ENCODE measurements at places on chromosomes 5 and 9.

GRCh38 chr5:669842-670395 is 23.2 kb downstream of the TPPP start:
- DNase-seq = no peak

DNA sequence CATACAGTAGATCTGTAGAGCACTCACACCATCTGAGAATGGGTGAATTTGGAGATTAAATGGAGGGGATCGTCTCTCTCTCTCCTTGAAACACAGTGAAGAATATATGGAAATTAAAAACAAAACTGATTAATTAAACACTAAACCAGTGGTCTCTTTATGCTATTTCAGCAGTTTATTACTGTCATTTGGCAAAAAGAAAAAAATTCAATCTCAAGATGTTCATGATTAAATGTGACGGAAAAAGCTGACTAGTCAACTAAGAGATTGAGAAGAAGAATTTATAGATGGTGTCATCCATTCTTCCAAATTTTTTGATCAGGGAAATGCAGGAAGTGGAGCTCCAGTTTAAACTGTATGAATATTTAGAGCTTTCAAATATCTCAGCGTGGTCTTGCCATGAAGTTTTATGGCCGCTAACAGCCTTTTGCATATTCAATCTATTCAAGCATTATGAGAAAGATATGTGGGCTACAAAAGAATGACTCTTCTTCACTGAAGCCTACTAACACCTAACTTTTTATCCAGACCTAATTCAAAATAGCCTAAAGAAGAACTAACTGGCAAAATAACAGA is 121.6 kb upstream of the DPYSL3 start:
- DNase-seq = no peak

- no peak for DNase-seq
These were observed 28.0 kb downstream of the MARCHF3 start for GRCh38 chr5:127002390-127002789.

- no peak for DNase-seq
These were observed 90.1 kb downstream of the THBS4 start for GRCh38 chr5:80125022-80125961.

DNA sequence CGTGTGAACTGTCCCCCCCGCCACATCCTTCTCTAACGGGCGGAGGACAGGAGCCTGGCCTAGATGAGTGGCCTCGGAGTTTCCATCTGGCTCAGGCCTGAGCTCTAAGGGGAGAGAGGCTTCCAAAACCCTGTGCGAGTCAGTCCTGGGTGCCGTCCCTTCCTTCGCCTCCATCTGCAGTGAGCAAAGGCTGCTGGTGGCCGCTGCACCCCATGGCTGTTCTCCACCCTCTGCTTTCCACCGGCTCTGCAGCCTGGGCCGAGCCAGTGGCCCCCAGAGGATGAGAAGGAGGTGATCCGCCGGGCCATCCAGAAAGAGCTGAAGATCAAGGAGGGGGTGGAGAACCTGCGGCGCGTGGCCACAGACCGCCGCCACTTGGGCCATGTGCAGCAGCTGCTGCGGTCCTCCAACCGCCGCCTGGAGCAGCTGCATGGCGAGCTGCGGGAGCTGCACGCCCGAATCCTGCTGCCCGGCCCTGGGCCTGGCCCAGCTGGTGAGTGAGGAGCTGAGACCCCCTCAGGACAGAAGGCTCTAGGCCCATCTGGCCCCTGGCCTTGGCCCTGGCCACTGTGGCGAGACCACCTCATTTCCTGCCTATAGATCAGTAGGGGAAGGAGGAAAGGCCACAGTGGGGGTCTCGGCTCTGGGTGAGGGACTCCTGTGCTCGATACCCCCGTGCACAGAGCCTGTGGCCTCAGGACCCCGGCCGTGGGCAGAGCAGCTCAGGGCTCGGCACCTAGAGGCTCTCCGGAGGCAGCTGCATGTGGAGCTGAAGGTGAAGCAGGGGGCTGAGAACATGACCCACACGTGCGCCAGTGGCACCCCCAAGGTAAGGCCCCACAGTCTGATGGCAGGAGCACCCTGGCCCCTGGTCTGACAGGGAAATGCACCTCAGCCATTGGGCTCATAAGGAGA is 3.0 kb downstream of the PKN3 start:
- no peak for DNase-seq

- no peak for DNase-seq
These were observed 2.3 kb downstream of the UHRF2 start for GRCh38 chr9:6415266-6415665.

- DNase-seq = no peak
These were observed 76.8 kb downstream of the PIK3R1 start for GRCh38 chr5:68292316-68292715.
